Right cardiac atrium (tissue), 5 donors: ENCODE measurements at places on chromosomes 16 and 17. TPM values are rescaled to one million over a fixed set of nuclear protein-coding genes. Genes with fewer than 3 reads are reported as not detected.

The SNRNP25 gene
- 108 TPM for polyA plus RNA-seq

The ODAD4 gene
- polyA plus RNA-seq: 0.72 TPM

DNA sequence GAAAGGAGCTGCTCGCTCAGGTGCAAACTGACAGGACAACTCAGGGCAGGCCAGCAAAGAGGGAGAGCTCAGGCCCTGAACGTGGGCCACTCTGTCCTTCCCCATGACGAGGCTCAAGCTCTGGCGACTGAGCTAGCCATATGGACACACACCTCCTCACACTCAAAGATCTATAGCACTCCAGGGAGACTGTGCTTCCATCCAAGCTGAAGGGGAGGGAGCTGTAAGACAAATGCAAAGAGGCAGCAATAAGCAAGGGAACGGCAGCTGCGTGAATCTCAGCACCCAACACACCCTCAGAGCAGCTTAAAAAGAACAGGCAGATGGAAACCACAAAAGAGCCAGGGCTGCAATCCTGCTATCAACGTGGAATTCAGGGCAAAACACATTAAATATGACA is 13.5 kb downstream of the NUDT16L1 start:
- no peak for DNase-seq

GRCh38 chr16:2663553-2664546 is 18.5 kb upstream of the KCTD5 start:
- DNase-seq: no peak

DNA sequence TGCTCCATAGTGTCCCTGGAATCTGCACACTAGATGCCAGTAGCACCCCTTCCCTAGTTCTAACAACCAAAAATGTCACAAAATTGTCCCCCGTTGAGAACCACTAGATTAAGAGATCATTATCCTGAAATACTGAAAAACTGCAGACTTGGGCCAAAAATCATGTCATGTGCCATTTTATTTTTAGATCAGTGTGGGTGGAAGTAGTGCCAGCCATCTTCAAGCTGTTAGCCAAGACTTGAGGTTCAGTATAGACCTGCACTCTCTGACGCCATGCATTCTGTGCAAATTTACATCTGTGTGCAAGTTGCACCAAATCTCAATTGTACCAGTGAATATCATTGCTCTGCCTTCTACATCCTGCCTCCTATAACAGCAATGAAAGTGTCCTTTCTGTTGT is 31.5 kb upstream of the NOL11 start:
- no peak for DNase-seq
